ENCODE measurements at places on chromosomes 3 and 15. TPM values are rescaled to one million over a fixed set of nuclear protein-coding genes. Genes with fewer than 3 reads are reported as not detected.

CNTN6 gene
- total RNA-seq: 0.21 TPM

CNTN4 gene
- 16.2 TPM for total RNA-seq

ANKRD34C gene
- total RNA-seq: not detected

GPR176 gene
- 5.6 TPM for total RNA-seq

- no peaks in the 10 kb centered on the region for H3K36me3 ChIP-seq
- peak overlapping the region; percentile 79 for H3K4me3 ChIP-seq
- H3K4me1 ChIP-seq: peaks cover 10% of the 10 kb centered on the region
Measured at GRCh38 chr3:160754855-160755747, 930 bp upstream of the PPM1L start.

GRCh38 chr3:55042591-55042990, 114.7 kb upstream of the LRTM1 start:
- no peaks in the 10 kb centered on the region for H3K36me3 ChIP-seq
- H3K4me3 ChIP-seq: no peak overlapping the region
- no peaks in the 10 kb centered on the region for H3K27me3 ChIP-seq
- no peak overlapping the region for H3K27ac ChIP-seq

DNA sequence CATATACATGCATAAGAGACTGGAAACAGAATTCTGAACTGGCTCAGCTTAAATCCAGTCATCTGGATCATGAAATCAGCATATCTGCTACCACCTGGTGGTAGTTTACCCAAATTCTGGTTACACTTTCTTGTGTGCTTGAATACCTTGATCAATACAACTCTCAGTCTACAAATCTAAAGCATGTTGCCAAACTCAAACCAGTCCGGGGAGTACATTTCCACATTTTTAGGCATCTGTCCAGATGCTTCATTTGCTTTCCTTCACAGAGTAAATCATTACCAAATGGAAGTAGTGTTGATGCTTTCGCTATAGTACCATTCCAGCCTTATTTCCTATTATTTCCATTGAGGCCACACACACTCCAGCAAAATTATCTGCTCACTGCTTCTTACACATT, 126.4 kb downstream of the P2RY1 start:
- H3K36me3 ChIP-seq: no peaks in the 10 kb centered on the region
- H3K27ac ChIP-seq: no peak overlapping the region
- no peaks in the 10 kb centered on the region for H3K4me1 ChIP-seq
- no peaks in the 10 kb centered on the region for H3K27me3 ChIP-seq

- no peak overlapping the region for H3K4me3 ChIP-seq
- H3K4me1 ChIP-seq: no peaks in the 10 kb centered on the region
- no peak overlapping the region for H3K27ac ChIP-seq
- H3K27me3 ChIP-seq: peaks cover 19% of the 10 kb centered on the region
- peak; percentile 82 for DNase-seq
- H3K36me3 ChIP-seq: no peaks in the 10 kb centered on the region
Measured at GRCh38 chr3:19149368-19149767, 1.1 kb downstream of the KCNH8 start.

GRCh38 chr3:8446845-8447244, 54.8 kb upstream of the LMCD1 start:
- no peaks in the 10 kb centered on the region for H3K27me3 ChIP-seq
- peaks cover 23% of the 10 kb centered on the region for H3K4me1 ChIP-seq
- no peak for DNase-seq
- H3K36me3 ChIP-seq: no peaks in the 10 kb centered on the region
- no peak overlapping the region for H3K4me3 ChIP-seq

GRCh38 chr3:194773216-194773615, 87.5 kb downstream of the FAM43A start:
- H3K4me3 ChIP-seq: no peak overlapping the region
- H3K4me1 ChIP-seq: no peaks in the 10 kb centered on the region
- H3K27me3 ChIP-seq: no peaks in the 10 kb centered on the region
- DNase-seq: no peak
- H3K36me3 ChIP-seq: no peaks in the 10 kb centered on the region

DNA sequence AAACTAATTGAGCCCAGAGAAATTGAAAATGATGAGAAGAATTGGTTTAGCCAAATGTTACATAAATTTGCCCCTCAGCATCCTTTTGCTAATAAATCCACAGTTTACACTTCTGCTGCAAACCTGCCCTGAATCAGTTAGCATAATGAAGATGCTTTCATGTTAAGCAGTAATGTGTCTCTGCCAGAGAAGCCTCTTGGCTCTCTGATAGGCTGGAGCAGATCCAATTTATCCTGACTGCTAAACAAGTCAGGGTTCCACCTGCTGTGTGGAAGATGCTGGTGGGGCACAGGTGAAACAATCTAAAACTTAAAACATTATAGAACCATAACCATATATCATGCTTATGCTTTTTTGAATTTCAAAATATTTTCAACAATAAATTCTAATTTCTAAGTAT, 946.8 kb downstream of the OTOL1 start:
- DNase-seq: no peak
- no peak overlapping the region for H3K4me3 ChIP-seq
- no peaks in the 10 kb centered on the region for H3K36me3 ChIP-seq
- H3K4me1 ChIP-seq: no peaks in the 10 kb centered on the region
- no peak overlapping the region for H3K27ac ChIP-seq

DNA sequence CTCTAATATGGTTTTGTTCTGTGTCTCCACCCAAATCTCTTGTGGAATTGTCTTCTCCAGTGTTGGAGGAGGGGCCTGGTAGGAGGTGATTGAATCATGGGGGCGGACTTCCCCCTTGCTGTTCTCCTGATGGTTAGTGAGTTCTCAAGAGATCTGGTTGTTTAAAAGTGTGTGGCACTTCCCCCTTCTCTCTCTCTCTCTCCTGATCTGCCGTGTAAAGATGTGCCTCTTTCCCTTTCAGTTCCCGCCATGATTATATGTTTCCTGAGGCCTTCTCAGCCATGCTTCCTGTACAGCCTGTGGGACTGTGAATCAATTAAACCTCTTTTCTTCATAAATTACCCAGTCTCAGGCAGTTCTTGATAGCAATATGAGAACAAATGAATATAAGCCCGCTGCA, 33.1 kb downstream of the RETNLB start:
- no peaks in the 10 kb centered on the region for H3K36me3 ChIP-seq
- H3K27me3 ChIP-seq: no peaks in the 10 kb centered on the region
- no peak overlapping the region for H3K27ac ChIP-seq
- H3K4me3 ChIP-seq: no peak overlapping the region

DNA sequence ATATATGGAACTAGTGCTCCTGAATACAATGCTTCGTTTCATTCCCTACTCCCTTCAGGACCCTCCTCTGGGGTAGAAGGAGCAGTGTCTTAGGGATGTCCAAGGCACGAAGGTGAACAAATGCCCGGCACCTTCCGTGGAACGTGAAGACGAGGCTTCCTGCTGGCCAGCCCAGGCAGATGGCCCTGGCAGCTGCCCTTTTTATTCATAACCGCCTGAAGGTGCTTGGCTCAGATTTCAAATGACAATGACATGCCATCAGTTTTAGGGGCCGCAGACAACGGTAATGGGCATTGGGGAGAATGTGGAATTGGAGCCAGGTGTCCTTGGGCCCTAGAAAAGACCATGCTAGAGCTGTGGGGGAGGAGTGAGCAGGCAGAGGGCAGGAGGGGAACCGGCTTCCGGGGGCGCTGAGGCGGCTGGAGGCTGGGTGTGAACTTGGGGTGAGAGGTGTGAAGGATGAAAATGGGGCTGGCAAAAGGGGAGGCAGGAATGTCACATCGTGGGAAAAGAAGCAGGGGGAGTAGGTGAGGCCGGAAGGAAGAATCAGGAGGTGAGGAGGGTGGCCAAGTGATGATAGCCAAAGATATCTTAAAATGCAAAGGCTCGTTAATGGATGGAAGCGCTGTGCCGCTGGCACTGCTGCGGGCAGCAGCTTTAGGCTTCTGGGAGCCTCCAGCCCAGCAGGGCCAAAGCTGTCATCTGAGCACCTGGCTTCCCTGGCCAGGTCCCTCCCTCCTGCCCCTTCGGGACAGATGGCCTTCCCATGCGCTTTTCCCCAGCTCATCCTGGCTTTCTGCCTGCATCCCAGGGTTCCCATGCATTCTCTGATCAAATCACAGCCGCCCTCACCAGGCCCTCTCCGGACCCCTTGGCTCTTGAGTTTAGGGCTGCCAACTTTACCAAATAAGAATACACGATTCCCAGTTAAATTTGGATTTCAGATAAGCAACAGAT, 93.7 kb downstream of the TMEM266 start:
- H3K36me3 ChIP-seq: no peaks in the 10 kb centered on the region
- H3K4me3 ChIP-seq: no peak overlapping the region
- no peaks in the 10 kb centered on the region for H3K4me1 ChIP-seq
- no peak for DNase-seq
- H3K27ac ChIP-seq: no peak overlapping the region

GRCh38 chr15:73954188-73955145, 28.2 kb downstream of the LOXL1 start:
- H3K27me3 ChIP-seq: no peaks in the 10 kb centered on the region
- no peak overlapping the region for H3K27ac ChIP-seq
- H3K4me1 ChIP-seq: peaks cover 6% of the 10 kb centered on the region
- H3K36me3 ChIP-seq: peaks cover 5% of the 10 kb centered on the region
- H3K4me3 ChIP-seq: no peak overlapping the region
- no peak for DNase-seq

Data from cardiac muscle cell (in vitro differentiated cells and primary cell).